ENCODE measurements at places on chromosomes 3 and 15.

GRCh38 chr15:66389859-66390381 is 3.2 kb downstream of the MAP2K1 start:
- no peak for DNase-seq

GRCh38 chr3:122969585-122970469 is 57.7 kb downstream of the SEMA5B start:
- no peak for DNase-seq

DNA sequence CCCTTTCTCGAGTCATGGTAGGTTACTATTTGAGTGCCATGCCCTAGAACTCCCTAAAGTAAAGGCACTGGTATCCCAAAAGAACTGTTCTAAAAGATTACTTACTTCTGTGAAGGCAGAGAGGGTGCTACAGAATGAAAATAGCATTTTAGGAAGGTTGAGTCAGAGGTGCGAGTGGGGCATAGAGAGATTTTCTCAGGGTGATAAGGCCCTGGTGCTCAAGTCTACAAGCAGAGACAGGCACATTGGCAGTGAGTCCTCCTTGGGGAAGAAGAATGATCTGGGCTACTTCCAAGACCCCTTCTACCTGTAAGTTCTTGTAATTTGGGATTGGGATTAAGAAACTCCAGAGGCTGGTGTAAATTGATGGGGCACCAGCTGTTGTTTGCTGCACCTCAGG is 96.7 kb downstream of the AKAP13 start:
- no peak for DNase-seq

GRCh38 chr3:197737319-197737649 is 580 bp upstream of the RUBCN start:
- no peak for DNase-seq

DNA sequence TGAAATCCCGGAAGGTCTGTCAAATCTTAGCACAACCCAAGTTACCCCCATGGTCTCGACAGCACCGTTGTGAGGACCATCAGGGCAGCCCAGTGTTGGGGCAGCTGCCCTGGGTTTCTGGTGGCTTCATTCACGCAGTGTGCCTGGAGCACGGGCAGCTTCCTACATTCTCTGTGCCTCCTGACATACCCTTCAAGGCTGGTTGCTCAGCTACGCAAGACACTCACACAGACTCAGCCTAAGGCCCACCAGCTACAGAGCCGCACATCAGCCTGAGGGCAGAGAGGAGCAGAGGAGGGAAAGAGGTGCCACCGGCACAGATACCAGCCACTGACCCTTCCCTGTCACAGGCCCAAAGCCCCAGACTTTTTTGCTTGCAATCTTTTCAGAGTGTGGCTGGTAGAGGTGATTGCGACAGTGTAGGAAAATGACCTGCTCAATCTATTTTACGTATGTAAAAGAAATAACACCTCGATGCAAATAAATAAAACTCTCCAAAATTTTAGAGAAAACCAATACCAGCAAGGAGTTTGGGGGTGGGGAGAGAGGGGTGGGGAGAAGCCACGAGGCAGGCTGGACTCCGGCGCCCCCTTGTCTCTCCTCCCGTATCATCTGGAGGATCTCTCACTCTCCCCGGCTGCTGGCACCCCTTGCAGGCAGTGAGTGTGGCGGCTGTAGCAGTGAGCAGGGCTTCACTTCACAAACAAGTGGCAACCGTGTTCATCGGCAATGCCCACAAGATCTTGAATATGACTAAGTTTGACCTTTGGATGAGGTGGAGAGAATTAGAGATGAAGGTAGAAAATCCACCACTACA is 12.7 kb downstream of the CSPG5 start:
- no peak for DNase-seq

- DNase-seq: peak; percentile 19
These were observed 30.0 kb downstream of the STARD5 start for GRCh38 chr15:81293728-81294515.

- no peak for DNase-seq
These were observed 299.9 kb upstream of the ADAMTS9 start for GRCh38 chr3:64987726-64988125.

DNA sequence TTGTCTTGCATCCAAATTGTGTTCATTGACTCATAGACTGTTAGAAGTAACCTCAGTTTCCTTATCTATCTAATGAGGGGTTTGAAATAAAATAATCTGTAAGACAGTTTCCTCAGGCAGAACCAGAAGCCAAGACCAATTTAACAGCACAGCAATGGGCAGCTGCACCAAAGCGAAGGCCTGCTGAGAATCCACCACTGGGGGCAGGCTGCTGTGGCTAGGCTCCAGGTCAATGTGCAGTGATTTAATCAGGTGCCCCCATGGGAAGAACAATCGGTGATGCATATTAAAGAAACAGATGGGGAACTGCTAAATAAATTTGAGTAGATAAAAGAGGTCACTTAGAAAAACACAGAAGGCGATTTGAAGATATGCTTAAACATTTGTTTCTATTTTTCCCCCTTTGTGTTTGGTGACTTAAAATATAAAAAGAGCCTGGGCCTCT is 28.0 kb upstream of the TMOD3 start:
- DNase-seq: no peak

DNA sequence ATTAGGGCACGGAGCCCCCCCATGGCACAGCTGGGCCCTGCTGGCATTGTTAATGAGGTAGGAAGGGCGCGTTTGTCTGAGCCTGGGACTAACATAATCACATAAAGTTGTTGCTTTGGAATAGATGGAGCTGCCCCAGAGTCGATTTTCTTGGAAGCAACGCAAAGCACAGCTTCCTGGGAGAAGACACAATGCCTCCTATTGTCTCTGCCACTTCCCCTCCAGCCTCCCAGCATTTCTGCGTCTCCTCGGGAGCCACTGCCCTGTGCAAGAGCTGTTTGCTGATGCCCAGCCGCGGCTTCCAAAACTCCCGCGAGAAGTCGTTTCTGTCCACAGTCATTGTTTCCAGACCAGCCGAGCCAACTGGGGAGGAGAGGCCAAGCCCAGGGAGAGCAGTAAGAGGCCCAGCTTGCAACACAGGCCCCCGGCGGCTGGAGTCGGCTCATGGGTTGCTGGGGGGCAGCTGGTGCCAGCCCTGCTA is 18.1 kb upstream of the ALDH1A3 start:
- DNase-seq: no peak

GRCh38 chr3:62607287-62608029 is 234.1 kb upstream of the FEZF2 start:
- no peak for DNase-seq

DNA sequence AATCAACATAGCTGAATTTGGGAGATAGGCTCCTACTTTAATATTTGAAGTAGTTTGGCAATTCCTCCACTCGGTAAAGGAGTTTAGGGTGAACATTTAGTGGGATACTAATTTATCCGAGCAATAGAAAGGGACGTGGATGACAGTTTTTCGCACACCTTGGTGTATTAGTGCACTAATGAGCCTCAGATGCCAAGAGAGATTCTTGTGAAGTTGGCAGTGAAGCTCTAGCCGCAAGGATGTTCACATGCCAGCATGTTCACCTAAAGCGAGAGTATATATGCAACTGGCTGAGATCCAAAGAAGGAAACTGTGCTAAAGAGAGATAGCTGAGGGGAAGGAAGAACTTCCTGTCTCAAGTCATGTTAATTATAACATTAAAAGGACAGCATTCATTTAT is 58.5 kb downstream of the TGFBR2 start:
- no peak for DNase-seq

DNA sequence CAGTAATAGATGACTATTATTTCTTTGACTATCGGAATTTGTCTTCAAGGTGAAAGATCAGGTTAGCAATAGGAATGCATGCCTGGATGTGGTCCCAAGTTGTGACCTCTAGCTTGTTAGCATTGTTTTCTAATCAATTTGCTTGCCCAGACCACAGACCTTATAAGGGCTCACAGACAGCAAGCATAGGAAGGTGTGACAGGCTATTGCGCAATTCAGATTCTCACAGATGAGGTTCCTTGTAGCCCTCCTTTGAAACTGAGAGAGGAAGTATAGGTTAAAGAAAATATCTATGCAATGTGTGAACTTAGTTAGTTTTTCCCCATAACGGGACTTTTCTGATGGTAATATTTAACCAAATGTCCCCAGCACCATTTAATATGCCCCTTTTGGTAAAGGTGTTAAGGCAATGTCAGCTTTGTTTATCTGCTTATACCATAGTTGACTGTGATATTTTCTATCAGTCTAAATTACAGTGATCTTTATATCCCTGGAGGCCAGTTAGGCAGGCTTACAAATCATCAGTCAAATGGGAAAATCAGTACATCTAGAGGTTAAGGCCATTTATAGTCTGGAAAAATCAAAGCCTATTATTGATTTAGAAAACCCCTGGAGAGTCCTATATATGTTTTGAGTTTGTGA is 168.1 kb upstream of the MBNL1 start:
- peak; percentile 56 for DNase-seq

DNA sequence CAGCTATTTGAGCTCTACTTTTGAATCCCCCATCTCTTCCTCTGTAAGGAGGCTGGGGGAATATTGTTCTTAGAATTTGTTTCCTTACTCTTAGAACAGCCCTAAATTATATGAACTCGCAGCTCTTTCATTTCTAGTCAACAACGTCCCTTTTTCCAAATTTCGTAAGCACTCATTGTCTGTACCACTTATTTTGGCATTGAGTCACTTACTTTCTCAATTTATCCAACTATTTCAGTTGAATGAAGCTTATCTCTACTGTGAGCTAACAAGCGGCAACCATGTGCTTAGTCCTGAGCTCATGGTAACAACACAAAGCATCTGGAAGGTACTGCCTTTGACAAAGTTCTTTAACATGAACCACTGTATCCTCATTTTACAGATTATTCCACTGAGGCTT is 191.1 kb downstream of the GREM1 start:
- peak; percentile 22 for DNase-seq

- no peak for DNase-seq
These were observed 95.7 kb downstream of the ANO10 start for GRCh38 chr3:43525941-43526607.

DNA sequence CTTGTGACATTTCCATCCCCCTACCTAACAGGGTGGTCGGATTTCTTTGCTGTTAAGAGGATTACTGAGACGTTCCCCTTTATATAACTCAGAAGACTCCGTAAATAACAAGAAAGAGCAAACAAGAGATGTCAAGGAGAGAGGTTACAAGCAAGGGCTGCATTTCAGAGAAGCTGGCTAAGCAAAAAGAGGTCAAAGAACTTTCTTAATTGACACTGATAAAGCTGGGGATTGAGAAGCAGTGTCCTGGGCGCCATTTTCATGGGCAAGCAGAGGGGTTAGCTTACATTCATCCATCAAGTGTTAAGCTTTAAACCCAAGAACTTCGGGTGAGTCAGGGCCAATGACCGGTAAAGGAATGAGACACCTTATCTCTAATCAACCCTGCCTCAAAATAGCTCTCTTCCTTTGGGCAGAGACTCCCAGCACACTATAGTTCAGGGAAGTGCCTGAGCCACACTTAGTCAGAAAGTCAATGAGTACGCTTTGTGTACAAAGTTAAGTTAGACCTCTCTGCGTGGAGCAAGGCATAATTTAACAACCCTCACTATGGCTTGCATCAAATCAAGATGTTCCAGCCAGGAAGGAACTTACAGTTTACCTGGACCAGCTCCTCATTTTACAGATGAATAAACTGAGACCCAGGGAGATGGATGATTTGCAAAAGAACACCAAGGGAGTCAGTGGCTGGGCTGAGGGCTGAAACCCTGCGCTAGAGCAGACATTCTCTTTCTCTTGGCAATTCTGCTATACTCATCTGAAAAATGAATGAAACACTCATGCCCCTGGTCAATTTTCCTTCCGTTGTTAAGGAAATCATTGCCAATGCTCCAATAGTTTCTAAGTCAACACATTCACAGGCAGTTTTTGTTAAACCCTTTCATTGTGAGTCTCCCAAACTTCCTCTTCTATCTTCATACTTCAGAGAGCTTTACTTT is 44.6 kb downstream of the CCNL1 start:
- no peak for DNase-seq

GRCh38 chr3:161599697-161600096 is 103.1 kb downstream of the OTOL1 start:
- no peak for DNase-seq

DNA sequence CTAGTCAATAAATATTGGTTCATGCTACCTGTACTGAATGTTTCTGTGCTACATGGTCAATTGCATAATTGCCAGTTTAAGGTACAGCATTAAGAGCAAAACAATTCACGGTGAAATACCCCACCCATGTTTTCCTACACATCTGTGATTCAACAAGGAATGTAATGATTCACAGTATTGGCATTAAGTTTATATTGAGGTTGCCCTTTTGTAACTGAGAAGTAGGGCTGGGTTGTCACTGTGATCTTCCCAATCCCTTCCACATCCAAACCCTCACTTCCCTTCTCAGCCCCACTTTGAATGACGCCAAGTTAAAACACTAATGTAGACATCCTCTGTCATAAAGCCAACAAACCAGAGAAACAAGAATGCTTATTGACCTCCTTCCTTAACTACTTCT is 112.0 kb upstream of the TJP1 start:
- DNase-seq: no peak

GRCh38 chr3:18466136-18466535 is 41.0 kb upstream of the SATB1 start:
- DNase-seq: no peak

- no peak for DNase-seq
These were observed 210.9 kb upstream of the KCNMB2 start for GRCh38 chr3:178325330-178325729.

DNA sequence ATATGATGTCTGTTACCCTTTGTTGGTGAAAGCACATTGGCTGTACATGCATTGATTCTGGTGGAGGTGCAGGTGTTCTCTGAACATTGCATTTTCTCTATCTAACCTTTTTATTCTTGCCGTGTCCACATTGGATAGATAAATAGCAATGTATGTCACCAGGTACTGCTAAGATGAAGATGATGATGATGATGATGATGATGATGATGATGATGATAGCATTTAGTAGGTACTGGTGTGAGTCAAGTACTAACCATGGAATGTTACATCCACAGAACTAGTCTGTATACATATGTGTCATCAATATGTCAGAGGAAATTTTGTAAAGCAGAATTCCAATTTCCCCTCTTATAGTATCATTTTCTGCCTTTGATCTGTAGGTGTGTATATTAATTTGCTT is 36.3 kb downstream of the ARPP21 start:
- no peak for DNase-seq

GRCh38 chr3:195007151-195007550 is 263.8 kb downstream of the XXYLT1 start:
- no peak for DNase-seq

- no peak for DNase-seq
These were observed 6.1 kb downstream of the RASSF1 start for GRCh38 chr3:50334339-50335075.

- DNase-seq: no peak
These were observed 544.3 kb downstream of the GBE1 start for GRCh38 chr3:81217101-81217500.

GRCh38 chr15:89664441-89665350 is 9.4 kb upstream of the KIF7 start:
- DNase-seq: no peak

- DNase-seq: no peak
These were observed 4.8 kb downstream of the VEPH1 start for GRCh38 chr3:157498371-157498770.

GRCh38 chr3:184228376-184229137 is 828 bp upstream of the VWA5B2 start:
- no peak for DNase-seq

GRCh38 chr3:21779909-21780308 is 28.9 kb upstream of the ZNF385D start:
- DNase-seq: no peak

Data from SIG-M5 (cell line).